Transverse colon (tissue), 4 donors: ENCODE measurements at places on chromosomes 11 and 22.

DNA sequence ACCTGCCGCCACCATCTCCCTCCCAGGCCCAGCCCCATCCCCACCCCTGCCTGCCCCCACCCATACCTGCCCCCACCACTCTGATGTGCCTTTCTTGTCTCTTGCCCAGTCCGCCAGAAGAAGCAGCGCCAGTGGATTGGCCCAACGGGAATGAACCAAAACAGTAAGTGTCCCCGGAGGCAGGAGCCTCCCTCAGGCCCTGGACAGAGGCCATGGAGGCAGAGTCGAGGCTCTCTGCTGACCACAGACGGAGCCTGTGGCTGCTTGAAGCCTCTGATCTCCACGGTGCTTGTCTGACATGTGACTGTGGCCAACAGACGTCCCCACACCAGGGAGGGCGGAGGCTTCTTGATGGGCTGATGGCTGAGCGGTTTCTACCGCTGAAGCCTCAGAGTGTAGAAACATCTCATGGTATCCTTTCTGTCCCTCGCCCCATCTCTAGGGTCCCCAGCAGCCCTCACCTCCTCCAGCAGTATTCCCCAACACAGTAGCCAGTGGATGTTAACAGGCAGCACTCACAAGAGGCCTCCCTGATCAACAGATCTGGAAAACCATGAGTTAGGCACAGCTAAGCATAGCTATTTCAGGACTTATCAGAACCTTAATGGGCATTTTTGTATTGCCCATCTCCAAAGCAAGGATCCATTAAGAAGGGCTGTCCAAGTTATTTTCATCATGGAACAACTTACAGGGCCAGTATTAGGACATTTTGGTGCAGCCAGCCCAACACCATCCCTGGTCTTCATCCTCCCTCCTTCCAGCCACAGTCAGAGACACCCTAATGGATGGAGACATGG lies 21.7 kb downstream of the CD5 start:
- H3K36me3 ChIP-seq: no peaks in the 10 kb centered on the region
- H3K4me3 ChIP-seq: no peak overlapping the region
- H3K27me3 ChIP-seq: no peaks in the 10 kb centered on the region
- H3K4me1 ChIP-seq: peaks cover 11% of the 10 kb centered on the region

DNA sequence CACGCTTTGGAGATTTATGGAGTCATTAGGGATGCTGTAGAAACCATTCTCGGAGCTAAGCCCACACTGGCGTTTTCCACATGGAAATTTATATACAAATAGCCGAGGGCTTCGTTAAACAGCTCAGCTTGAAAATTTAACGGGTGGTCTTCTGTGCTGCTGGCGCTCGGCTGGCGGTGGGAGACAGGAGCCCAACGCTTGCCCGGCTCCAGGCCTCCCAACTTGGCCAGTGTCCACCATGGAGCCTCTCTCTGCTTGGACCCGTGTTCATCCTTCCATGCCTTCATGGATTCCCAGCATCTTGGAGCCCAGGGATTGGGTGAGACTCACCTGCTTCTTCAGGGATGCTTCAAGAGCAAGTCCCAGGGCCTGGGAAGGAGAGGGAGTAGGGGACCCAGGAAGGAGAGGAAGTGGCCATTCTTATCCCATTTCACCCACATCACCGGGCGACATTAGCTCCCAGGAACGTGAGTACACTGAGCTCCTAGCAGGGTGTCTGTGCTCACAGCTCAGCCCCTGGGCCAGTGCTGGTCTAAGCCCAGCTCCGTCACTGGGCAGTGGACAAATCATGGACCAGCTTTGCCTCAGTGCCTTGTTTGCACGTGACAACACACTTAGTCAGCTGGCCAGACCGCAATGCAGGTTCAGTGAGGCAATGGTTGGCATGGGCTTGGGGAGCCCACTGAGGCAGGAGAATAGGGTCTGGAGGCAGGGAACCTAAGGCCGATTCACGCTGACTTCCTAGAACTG lies 944.3 kb downstream of the BRD1 start:
- no peaks in the 10 kb centered on the region for H3K4me1 ChIP-seq
- no peak overlapping the region for H3K27ac ChIP-seq
- H3K27me3 ChIP-seq: no peaks in the 10 kb centered on the region
- DNase-seq: no peak

GRCh38 chr11:126112547-126112946 lies 49.9 kb upstream of the CDON start:
- peaks cover 44% of the 10 kb centered on the region for H3K4me1 ChIP-seq
- no peaks in the 10 kb centered on the region for H3K36me3 ChIP-seq
- no peak overlapping the region for H3K4me3 ChIP-seq
- peak overlapping the region; percentile 85 for H3K27ac ChIP-seq
- H3K27me3 ChIP-seq: no peaks in the 10 kb centered on the region

GRCh38 chr11:33984682-33985389 lies 66.7 kb upstream of the CAPRIN1 start:
- no peaks in the 10 kb centered on the region for H3K36me3 ChIP-seq
- no peak overlapping the region for H3K27ac ChIP-seq
- H3K4me1 ChIP-seq: no peaks in the 10 kb centered on the region
- no peak overlapping the region for H3K4me3 ChIP-seq

GRCh38 chr22:23888615-23889401 lies 5.4 kb upstream of the MIF start:
- DNase-seq: no peak
- H3K36me3 ChIP-seq: no peaks in the 10 kb centered on the region
- peaks cover 7% of the 10 kb centered on the region for H3K4me1 ChIP-seq

DNA sequence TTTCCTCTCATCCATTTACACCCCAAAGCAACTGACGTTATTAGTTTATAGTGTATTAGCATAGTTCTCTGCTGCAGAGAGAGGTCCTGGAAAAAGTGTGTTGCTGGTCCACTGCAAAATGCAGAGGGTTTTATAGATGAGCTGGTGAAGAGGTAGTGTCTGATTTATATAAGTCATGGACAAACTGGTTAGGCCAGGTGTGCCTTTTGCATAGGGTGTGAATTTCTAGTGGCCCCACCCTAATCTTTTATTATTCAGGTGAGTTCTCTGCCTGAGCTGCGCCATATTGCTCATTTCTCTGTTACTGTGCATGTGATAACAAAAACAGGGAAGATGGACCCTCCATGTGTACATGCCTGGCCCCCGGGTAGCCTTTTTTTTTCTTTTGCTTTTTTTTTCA lies 43.1 kb upstream of the TRIM77 start:
- H3K27me3 ChIP-seq: peaks cover 6% of the 10 kb centered on the region
- H3K27ac ChIP-seq: no peak overlapping the region
- DNase-seq: peak; percentile 15
- no peaks in the 10 kb centered on the region for H3K36me3 ChIP-seq

DNA sequence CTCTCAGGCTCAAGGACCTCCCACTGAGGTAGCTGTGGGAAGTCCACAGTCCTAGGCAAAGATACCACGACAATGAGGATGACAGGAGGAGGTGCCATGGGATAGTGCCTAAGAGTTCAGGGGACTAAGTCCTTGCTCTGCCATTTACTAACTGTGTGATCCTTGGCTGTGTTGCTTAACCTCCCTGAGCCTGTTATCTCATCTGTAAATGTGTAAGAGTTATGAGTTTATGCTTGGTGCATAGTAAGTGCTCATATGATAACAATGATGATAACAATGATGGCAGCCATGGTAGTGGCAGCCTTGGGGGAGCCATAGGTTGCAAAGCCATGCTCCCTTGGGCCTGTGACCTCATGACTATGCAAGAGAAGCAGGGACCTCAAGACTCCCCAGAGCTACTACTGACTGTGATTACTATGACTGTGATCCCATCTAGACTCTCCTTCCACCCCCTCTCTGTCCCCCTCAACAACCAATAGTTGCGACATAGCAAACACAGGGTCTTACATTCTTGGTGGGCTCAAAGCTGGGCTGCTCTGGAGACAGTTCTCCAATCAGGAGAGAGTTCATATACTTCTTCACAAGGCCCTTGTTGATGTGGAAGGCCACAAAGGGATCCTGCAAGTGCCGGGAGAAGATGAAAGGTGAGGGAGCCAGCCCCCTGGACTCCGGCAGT lies 3.9 kb downstream of the FADS1 start:
- DNase-seq: no peak
- H3K27ac ChIP-seq: no peak overlapping the region
- no peaks in the 10 kb centered on the region for H3K36me3 ChIP-seq
- H3K27me3 ChIP-seq: peaks cover 26% of the 10 kb centered on the region
